CD4-positive, alpha-beta T cell treated with Interleukin-17A for 1 hour (primary cell): ENCODE measurements at places on chromosomes 13 and 19.
A peak's percentile ranks its signal among the peaks of the same experiment; 100 is the strongest.

DNA sequence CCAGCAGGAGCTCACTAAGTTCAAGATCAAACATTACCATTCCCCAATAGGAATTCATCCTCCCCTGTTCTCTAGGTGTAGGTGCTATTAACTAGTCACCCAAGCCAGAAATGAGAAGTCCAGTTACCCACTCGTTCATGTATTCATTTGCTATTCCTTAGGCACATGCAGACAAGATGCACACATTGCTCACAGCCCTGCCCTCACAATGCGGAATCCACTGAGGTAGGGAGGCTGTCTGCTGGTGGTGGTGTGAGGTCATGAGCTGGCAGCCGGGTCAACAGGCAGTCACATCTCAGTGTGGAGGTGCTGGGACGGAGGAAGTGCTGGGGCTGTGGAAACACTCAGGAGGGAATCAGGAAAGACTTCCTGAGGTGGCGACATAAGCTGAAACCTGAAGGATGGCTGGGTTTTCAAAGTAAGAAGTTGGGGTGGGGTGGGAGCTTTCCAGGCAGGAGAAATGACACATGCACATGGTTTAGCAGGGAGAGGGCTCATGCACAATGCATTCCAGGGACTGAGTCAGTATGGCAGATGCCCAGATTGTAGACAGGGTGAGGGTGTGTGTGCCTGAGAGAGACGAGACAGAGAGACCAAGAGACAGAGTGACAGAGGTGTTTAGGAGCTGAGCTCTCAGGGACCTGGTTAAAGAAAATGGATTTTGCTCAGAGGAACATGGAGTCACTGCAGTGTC lies 117.6 kb downstream of the USP12 start:
- DNase-seq, result no peak

- no peak for DNase-seq
Observed at GRCh38 chr13:66842766-66843165, 387.4 kb downstream of the PCDH9 start.

- no peak for DNase-seq
Observed at GRCh38 chr19:8081569-8082550, 29.3 kb downstream of the CCL25 start.

DNA sequence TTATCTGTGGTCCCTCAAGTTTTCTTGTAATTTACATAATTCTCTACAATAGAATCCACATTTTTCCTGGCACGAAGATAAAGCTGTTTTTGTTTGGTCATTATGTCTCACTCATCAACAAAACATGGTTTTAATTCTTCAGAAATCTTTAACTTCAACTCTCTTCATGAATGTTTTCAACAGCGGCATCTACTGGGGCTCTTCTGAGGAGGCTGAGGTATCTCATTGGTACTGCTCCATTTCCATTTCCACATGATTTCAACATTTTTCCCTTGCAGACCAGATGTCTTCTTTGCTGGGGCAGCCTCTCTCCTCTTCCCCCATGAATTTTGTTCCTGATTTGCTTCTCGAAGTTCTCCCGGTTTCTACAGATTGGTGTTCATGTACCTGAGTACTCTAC lies 5.8 kb upstream of the KBTBD7 start:
- no peak for DNase-seq

- peak; percentile 9 for DNase-seq
Observed at GRCh38 chr13:49254007-49254406, 6.3 kb downstream of the CDADC1 start.

DNA sequence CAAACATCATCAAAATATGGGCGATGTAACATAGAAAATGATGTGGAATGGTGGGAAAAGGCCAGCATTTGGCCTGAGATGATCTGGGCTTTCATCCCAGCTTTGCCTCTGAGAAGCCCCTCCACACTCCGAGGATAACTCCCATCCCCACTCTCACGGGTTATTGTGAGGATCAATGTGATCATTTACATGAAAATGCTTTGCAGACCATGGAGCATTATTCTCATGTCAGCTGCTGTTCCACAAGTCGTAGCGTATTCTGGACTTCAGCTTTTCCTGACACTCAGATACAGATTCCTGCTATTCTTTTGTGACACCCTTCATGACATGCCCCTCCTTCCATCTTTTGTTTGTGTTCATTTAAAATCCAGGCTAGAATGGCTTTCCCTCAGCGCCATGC lies 86.5 kb downstream of the NUFIP1 start:
- DNase-seq, result no peak

DNA sequence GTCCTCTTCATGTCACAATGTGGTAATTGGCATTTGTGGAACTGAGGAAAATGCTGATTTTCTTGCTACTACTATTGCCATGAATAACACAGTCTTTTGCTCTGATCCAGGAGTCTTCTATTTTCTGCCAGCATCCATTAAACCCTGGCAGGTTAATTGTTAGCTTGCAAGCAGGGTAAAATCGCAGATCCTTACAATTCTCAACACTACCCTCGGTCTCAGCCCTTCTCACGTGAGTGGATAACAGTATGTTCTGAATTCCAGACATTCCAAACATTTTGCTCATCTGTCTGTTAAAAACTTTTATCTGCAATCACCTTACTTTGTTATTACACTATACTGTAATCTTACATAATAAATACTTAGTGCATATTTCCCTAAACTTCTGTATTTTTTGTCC lies 251.3 kb upstream of the ATXN8OS start:
- DNase-seq, result no peak

DNA sequence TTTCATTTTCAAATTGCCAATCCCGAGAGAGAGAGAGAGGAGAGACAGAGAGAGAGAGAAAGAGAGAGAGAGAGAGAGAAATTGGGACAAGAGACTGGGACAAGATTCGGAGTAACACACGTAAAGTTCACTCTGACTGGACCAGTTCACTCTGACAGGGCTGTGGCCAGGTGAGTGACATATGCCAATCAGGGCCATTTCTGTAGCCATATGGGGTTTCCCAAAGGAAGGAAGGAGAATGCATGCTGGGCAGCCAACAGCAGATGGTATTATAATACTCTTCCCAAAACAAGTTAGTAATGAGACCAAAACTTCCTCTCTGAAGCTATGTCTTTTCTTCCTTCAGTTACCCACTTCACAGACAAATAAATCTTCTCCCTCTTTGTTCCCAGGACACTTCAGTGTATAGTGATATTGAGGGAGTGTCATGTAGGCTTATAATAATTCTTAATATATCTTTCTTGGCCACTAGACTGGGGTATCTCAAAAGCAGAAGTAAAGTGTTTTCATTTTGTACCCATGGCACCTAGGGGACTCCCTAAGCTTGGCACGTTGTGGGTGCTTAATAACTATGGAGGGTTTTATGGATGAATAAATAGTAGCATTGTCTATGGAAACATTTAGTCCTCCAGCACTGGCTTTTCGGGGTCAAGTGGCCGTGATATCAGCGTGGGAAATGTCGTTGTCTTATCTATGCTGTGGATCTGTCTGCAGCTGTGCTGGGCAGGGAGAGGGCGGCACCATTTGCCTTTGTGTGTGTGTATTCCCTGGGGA lies 51.6 kb downstream of the SERP2 start:
- DNase-seq, result no peak

DNA sequence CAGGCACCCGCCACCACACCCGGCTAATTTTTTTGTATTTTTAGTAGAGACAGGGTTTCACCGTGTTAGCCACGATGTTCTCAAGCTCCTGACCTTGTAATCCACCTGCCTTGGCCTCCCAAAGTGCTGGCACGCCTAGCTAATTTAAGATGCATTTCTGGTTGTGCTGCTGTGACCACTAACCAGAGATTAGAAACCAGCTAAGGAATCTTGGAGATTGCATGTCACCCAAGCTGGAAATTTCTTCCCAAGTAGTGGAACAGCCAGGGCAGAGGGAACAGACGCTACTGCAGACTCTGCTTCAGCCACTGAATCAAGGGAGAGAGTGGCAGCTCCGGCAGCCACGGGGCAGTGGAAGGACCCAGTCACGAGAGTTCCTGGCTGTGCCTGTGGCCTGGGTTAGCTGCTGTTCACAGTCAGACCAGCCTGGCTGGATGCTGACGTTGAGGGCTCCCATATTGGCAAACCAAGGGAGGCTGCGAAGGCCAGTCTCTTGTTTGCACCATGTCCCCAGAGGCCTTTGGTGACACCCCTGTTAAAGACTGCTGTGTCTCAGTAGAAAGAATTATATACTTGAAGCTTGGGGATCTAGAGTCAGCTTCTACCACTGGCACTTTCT lies 7.9 kb downstream of the TPM4 start:
- no peak for DNase-seq

- DNase-seq, result peak; percentile 22
Observed at GRCh38 chr19:14073925-14074838, 1.6 kb downstream of the MISP3 start.

DNA sequence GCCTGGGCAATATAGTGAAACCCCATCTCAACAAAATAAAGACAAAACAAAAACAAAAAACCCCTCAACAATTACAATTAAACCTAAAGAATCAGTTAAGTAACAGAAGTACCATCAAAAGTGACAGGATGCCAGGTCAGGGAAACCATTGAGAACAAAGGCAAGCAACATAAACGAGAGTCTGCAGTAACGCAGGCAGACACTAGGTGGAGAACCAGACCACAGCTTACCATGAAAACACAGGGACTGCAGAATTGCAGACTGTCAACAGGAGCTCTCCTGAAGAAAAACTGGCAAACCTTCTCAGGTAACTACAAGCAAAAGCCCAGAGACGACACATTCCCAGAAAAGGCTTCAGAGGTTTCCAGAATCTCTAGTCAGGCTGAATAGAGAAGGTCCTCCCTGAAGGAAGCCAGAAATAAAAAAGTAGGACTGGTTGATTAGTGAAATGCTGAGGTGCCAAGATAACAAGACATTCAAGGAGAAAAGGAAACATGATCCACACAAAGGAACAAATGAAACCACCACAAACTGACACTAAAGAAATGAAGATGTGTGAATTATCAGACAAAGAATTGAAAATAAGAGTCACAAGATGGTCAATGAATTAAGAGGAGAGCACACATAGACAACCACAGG lies 2.2 kb upstream of the ZNF665 start:
- peak; percentile 86 for DNase-seq

GRCh38 chr13:50948601-50949000 lies 39.0 kb downstream of the RNASEH2B start:
- no peak for DNase-seq

GRCh38 chr13:31610270-31610998 lies 128.9 kb upstream of the RXFP2 start:
- DNase-seq, result no peak

DNA sequence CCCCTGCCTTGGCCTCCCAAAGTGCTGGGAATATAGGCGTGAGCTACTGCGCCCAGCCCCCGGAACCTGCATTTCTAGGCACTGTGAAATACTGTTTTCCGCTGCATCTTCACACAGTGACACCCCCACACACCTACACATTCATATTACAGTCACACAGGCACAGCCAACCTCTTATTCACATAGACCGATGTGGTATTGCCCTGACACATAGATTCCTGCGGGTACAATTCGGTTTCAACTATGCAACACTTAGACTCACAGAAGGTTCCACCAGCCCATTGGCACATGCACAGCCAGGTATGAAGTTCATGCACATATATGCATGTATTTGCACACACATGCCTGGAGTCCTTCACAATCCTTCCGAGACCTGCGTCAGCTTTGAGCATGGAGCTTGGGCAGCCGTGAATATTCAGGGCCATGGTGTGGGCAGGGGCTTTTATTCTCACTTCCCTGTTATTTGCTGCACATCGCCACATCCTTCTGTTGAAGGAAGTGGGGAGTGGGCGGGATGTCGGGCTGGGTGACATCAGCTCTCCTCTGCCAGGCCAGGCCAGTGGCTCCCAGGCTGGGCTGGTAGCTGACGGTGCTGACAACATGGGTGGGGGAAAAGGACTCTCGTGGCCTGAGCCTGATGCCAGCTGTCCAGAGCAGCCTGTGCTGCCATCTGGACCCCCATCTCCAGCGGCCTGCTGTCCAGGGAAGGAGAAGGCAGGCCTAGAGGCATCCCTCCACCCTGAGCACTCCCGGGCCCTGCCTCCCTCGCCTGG lies 5.4 kb upstream of the CDC37 start:
- DNase-seq, result peak; percentile 66

DNA sequence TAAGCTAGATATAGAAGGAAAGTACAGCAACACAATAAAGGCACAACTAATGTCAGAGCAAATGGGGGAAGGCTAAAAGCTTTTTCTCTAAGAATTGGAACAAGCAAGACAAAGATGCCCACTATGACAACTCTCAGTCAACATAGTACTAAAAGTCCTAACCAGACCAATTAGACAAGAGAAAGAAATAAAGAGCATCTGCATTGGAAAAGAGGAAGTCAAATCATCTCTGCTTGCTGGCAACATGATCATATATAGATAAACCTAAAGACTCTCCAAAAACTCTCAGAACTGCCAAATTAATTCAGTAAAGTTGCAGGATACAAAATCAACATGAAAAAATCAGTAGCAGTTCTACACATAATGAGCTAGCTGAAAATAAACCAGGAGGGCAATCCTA lies 542.0 kb downstream of the DIAPH3 start:
- DNase-seq, result no peak

GRCh38 chr19:58150328-58150921 lies at the start of gene ZNF329:
Gene ZNF329 (minus strand): TSS chr19:58150789. CDS start chr19:58129503, 21,286 bp downstream.
- peak; percentile 93 for DNase-seq

DNA sequence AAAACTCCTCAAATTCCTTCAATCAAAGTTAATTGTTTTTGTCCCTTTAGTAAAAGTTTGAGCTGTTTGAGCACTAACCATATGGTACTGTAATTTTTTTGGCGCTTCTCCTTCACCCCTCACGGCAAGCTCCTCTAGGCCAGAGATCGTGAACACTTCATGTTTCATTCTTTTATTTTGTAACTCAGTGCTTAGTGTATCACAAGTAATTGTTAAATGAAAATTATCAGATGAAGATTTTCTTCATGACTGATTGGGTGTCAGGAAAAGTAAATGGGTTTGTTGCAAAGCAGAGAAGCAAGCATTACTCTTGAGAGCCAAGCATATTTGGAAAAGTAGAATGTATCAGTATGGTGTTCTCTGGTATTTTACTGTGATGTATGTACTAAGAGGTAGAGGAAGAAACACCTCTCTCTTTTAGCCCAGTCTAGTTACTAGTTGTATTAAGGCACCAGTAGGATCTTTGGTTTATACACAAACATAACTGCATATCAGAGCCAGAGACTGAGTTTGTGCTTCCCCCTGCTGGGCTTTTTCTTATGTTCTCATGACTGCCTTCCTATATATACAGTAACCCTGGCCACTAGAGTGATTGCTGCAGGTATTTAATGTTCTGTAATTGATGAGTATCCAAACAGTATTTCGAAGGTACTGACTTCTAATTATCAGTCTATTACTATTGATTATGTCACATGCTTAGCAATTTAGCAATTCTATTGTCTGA lies 202.3 kb upstream of the KLHL1 start:
- DNase-seq, result no peak
